ENCODE measurements at places on chromosomes 5 and 9.

DNA sequence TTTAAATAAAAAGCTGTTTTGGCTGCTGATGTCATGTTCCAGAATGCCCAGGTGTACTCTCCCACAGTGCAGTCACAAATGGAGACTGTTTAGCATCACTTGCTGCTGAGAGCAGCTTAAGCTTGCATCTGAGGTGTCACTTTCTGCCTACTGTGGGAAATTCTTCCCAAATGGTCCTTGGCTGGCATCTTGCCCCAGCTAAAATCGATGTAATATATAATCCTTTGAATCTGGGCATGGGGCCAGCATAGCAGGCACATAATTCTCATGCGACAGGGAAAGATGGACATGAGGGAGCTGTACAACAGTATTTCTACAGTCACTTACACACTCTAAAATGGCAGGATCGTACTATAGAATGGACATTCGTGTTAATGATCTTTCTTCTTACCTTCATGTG, 144.3 kb downstream of the MACIR start:
- no peak for DNase-seq

GRCh38 chr9:135504262-135505243, 4.1 kb downstream of the MRPS2 start:
- peak; percentile 35 for DNase-seq

GRCh38 chr9:106104887-106105286, 410.5 kb downstream of the TMEM38B start:
- DNase-seq, result no peak

DNA sequence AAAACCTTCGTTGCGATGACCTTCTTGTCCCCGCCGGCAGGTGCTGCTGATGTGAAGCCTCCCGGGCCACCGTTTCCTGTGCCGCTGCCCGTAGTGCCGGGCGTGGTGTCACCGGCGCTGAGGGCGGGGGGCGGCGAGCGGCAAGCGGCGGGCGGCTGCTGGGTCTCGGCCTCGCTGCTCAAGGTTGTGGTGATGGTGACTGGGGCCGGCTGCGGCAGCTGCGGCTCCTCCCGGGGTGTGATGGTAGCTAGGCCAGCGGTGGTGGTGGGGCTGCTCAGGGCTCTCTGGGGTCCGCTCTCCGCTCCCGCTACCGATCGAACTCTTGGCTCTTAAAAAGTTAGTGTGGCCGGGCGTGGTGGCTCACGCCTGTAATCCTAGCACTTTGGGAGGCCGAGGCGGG, 36.0 kb upstream of the PTPN3 start:
- DNase-seq, result no peak

DNA sequence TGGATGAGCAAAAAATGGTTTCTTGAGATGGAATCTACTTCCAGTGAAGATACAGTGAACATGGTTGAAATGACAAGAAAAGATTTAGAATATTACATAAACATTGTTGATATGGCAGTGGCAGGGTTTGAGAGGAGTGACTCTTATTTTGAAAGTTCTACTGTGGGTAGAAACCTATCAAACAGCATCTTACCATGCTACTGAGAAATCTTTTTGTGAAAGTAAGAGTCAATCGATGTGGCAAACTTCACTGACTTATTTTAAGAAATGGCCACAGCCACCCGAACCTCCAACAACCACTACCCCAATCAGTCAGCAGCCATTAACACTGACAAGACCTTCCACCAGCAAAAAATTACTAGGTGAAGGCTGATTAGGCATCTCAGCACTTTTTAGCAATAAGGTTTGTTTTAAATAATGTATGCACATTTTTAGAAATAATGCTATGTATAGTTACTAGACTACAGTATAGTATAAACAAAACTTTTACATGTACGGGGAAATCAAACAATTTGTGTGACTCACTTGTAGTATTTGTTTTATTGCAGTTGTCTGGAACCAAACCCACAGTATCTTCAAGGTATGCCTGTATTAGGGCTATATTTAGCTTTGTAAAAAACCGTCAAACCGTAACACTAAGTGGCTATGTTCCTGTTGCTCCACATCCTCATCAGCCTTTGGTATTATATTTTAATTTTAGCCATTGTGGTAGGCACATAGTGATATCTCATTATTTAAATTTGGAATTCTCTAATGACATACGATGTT, 30.6 kb upstream of the ADAMTS6 start:
- DNase-seq, result no peak

GRCh38 chr9:35793461-35793860, 2.1 kb downstream of the NPR2 start:
- no peak for DNase-seq

DNA sequence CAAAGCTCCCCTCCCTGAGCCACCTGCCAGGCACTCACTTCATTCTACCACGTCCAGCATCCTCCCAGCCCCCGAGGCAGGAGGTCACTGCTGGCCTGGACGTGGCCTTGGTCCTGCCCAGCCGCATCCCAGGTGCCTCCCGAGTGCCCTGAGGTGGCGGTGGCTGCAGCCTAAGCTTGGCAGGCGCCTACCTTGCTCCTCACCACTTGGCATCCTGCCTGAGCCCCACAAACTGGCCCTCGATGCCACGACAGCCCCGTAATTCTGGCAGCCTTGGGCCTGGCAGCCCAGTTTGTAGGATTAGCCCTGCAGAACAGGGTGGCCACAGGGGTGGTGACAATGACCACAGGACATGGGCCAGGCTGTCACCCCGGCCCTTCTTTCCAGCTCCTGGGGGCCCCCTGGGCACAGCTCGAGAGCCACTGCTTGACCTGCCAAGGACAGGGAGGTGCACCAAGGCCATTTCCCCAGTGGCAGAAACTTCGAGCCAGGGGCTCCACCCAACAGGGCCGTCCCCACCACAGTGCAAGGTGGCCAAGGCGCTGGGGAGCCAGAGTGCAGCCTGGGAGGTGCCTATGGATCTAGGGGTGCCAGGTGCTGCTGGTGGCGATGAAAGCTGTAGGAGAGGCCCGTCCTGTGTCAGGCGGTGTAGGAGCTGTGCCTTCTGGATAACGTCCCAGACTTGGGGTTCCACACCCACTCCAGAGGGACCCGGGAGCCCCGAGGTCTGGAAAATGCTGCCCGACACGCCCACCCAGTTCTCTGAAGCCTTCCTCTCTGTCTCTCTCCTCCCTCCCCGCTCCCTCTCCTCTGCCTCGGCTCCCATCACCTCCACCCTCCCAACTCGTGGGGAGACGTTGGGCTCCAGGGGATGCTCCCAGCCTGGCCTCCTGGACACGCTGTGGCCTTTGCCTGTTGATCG, 18.4 kb downstream of the NKD2 start:
- no peak for DNase-seq

- DNase-seq, result no peak
These were observed 172.2 kb downstream of the APBA1 start for GRCh38 chr9:69499959-69500358.

GRCh38 chr9:106675780-106676179, 187.2 kb upstream of the ZNF462 start:
- peak; percentile 28 for DNase-seq

GRCh38 chr5:83031381-83031780, 45.8 kb downstream of the TMEM167A start:
- DNase-seq, result no peak

DNA sequence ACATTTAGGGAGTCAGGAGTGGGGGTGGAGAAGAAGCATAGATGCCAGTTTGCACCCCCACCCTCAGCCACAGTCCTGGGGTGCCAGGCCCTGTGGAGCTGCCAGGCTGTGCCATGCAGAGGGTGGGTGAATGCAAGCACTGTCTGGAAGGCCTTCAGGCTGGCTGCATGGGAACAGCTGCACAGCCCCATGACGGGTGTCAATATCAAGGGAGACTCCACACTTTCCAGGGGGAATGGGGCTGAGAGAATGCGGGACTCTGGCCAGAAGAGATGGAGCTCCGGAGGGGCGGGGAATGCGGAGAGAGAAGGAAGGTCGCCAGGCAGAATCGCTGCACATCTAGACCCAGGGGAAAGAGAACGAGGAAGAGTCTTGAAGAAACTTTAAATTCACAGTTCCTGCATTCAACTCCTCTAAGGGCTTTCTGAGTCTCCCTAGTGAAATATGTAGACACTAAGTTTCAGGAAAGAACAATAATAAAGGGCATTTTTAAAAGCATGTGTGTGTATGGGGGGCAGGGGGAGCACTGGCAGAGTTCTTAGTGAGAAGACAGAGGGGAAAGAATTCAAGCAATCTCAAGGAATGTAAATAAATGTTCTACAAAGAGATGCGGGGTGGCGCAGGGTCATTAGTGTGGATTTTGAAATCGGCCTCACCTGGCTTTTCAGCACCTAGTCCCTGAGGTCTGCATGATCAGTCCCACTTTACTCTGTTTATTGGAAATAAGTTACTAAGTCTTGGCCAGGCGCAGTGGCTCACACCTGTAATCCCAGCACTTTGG, 59.1 kb downstream of the BOD1 start:
- DNase-seq, result no peak

DNA sequence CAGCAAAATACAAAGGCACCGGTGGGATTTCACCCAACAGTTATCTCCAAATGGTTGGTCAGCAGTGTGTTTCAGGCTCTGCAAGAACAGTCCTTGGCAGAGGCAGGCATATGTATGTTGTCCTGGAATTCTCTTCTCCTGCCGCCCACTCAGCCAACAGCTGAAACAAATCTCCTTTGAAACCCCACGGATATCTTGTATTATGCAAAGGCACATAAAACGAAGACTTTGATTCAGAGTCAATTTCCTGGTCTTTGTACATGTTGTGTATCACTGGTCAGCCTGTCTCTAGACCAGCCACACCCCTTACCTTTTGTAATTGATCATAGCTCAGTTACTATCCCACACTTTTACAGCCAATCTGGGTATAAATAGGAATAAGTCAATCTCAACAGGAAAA, 29.2 kb downstream of the FREM1 start:
- no peak for DNase-seq

GRCh38 chr5:77420940-77421339, 71.2 kb downstream of the WDR41 start:
- no peak for DNase-seq

DNA sequence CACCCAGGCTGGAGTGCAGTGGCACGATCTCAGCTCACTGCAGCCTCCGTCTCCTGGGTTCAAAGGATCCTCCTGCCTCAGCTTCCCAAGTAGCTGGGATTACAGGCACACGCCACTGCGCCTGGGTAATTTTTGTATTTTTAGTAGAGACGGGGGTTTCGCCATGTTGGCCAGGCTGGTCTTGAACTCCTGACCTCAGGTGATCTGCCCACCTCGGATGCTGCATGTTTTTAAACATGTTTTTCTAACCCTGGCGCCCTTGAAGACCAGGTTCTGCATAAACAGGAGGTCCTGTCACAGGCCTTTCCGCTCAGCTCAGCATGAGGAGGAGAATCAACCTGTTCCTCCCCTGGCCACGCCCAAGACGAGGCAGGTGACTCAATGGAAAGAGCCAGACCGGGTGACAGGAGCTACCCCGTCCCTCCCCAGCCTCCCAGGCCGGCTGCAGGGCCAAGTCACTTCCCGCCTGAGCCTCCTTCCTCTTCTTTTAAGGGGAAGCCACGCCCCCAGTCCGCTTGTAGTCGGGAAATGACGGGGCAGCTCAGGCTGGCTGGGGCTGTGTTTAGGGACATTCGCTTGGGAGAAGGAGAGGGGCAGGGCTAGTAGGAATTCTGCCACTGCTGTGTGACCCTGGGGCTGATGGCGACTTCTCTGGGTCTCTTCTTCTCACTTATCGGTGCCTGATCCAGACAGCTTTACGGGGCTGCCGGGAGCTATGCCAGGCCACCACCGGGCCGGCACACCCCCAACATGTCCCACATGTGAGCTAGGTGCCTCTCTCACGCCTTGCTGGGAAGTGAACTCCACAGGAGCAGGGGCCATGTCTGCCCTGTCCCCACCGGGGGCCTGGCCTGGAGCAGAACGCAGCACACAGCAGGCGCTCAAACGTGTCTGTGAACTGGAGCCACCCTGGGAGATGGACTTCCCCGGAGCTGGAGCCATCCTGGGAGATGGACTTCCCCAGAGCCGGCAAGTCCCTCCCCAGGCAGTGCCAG, 6.1 kb downstream of the NOTCH1 start:
- no peak for DNase-seq

- no peak for DNase-seq
These were observed 189.8 kb upstream of the SH3GL2 start for GRCh38 chr9:17389026-17389425.
